NCI-H446 (cell line): ENCODE measurements at places on chromosomes 16 and 17.

DNA sequence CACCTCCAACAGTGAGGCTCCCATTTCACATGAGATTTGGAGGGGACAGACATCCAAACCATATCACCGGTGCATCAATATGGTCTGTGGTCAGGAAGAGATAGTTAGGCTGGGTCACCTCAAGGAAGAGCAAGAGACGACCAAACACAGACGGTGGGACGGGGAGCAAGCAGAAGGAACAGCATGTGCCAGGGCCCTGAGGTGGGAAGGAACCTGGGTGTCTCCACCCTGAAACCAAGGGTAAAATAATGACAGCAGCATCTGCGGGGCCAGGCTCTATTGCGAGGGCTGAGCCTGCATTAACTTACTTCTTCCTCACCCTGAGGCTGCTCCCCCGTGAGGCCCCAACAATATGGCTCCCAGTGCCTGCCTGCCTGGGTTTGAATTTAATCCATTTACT lies 8.9 kb upstream of the PRSS21 start:
- DNase-seq = no peak

DNA sequence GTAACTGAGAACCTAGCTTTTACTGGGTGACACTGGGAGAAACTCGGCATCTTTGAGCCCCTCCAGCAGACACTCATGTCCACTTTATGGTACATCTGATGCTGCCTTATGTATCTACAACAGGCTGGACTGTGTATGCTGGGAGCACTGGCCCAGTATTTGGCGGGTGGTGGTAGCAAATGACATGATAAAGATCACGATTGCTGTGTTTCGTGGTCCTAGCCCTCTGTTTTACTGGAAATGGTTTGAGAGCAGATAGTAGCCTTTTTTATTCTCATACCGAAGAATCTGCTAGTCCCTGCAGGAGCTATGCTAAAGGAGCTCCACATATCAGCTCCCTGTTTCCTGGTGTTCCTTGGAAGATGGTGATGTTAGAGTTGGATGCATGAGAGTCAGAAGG lies 150.3 kb downstream of the CCDC182 start:
- DNase-seq = no peak

GRCh38 chr16:14203166-14203565 lies 132.0 kb downstream of the MRTFB start:
- no peak for DNase-seq

DNA sequence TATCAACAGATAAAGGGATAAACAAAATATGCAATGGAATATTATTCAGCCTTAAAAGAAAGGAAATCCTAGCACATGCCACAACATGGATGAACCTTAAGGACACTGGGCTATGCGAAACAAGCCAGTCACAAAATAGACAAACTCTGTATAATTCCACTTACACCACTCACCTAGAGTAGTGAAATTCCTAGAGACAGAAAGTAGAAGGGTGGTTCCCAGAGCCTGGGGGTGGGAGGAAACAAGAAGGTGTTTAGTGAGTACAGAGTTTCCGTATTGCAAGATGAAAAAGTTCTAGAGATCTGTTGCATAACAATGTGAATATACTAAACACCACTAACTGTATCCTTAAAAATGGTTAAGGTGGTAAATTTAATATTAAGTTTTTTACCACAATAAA lies 10.0 kb downstream of the SPOP start:
- no peak for DNase-seq

- DNase-seq = no peak
These were observed 50.2 kb downstream of the TBC1D16 start for GRCh38 chr17:79985361-79985942.

DNA sequence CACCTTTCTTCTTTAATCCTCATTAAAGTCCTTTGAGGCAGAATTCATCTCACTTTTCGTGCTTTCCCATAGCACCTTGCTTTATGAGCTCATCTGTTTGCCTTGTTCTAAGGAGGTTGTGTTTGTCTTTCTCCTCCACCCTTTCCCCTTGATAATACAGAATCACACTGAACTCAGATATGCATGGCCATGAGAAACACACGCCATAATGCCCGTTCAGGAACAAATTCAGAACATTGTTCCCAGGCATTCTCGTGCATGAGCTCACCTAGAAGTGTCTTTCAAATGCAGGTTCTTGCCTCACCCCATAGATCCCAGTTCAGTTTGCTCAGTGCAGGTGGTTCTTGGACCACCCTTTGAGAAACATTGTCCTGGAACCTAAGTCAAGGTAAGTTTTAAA lies 71.1 kb downstream of the TMEM114 start:
- DNase-seq = no peak

- DNase-seq = no peak
These were observed 723.8 kb downstream of the CDH11 start for GRCh38 chr16:64397945-64398508.

DNA sequence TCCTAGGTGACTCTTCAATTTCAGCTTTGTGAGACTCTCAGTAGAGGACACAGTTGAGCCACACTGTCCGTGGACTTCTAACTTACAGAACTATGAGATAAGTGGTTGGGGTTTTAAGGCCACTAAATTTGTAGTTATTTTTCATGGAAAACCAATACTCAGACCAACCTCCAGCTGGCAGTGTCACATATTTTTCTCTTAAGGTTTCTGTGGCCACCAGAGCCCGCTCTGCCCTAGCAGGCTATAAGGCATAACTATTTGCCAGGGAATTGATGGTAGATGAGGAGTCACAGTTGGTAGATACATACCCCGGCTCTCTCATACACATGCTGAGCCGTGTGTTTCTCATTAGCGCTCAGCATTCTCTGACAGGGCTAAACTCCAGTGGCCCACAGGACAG lies 336.8 kb upstream of the MON1B start:
- DNase-seq = no peak

DNA sequence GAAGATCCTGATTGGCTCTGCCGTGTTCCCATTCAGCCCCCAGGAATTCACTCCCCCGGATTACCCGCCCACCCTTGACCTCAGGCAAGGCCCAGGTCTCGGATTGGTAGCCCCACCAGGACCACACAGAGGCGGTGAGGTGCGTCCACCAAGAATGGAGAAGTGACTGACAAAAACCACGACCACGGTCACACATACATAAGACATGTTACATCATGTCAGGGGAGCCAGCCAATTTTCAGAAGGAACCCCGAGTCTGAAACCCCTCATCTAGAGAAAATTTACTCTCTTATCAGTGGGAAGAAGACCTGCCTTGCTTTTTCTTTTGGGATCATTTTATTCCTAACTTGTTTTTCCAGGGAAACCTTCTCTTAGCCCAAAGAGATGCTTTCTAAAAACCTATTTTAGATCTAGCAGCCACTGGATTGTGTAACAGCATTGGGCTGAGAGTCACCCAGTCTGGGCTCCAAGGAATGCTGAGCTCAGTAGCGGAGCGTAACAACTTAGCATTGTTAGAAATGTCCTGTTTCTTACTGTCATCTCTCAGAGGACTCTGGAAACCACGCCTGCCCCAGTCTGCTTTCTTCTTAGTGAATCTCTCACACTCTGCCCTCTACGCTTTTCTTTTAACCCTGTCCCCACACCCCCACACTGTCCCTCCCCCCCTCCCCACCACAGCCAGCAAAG lies 164.1 kb downstream of the CMIP start:
- DNase-seq = no peak

DNA sequence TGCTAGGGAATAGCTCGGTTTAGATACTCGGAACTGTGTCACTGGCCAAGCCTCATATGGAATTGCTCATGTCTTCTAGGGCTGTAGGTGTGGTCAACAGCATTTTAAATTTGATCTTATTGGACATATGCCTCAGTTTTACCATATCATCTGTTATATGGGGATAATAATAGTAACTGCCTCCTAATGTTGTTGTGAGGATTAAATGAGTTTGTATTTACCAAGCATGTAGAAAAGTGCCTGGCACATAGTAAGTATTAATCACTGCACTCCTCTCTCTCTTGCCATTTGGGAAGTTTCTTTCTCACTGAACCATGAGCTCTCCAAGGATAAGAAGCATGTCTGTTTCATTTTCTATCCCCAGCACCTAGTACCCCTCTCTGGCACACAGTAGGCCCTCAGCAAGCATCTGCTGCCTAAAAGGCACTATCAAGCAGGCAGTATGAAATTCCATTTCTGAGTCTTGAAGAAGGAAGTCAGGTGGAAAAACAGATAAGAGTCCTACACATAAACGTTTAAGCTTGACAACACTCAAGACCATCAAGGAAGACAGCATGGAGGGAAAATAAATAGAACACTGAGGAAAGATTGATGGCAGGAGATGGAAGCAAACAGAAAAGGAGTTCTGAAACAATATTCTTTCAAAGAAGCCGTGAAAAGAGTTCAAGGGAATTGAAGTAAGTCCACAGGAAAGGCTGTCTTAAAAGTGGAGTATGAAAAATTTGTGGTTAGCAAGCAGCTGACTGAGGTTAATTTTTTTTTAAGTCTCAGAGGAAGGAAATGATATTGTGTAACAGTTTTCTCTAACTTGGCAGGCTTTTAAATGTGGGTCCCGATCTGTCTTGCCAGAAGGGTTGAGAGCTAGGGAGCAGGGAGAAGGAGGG lies 2.2 kb upstream of the ATP6V0A1 start:
- DNase-seq = no peak

GRCh38 chr16:24729951-24730815 lies 732 bp downstream of the TNRC6A start:
- DNase-seq = no peak
